ENCODE measurements at places on chromosomes 3 and 15.
A peak's percentile ranks its signal among the peaks of the same experiment; 100 is the strongest.

DNA sequence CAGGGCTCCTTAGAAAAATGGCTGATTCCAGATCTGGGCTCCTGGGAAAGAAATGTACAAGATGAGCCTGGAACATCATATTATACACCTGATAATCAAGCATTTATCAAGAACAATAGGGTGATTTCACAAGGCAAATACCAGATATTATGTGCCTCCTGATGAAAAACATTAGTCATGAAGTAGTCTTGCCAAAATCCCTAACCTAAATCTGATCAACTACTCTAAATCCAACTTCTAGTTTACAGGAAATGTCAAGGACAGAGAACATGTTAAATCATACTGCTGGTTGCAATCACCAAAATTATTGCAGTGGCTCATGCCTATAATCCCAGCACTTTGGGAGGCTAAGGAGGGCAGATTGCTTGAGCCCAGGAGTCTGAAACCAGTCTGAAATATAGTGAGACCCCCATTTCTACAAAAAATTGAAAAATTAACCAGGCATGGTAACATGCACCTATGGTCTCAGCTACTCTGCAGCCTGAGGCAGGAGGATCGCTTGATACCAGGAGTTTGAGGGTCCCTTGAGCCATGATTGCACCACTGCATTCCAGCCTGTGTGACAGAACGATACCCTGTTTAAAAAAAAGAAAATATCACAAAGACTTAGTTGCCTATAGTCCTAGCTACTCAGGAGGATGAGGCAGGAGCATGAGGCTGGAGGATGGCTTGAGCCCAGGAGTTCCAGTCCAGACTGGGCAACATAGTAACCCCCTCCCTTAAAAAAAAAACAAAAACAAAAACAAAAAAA is 34.9 kb upstream of the ATP13A3 start:
- no peak for DNase-seq

- no peak for DNase-seq
Measured at GRCh38 chr3:11045536-11045935, 53.0 kb downstream of the SLC6A1 start.

DNA sequence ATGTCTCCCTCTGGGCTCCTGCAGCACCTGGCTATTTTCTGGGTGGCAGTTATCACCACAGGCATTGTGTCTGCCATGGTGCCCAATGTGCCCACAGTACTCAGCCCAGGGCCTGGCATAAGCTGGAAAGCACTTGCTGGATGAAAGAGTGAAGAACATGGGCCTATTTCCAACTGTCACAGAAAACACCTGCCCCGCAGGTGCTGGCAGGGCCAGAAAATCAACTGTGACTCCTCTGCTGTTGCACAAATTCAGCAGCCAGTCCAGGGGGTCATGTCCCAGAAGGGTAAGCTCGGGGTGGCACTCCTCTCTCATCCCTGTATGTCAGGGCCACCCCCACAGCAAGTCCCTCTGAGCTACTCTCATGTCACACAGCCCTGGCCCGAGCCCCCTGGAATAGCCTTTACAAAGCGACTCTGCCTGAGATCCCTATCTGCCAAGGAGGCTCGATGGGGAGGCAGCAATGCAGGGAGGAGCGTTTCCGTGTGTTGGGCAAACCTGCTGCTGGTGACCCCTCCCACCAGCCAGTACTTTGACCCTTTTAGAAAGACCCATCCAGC is 16.9 kb downstream of the ITIH3 start:
- no peak for DNase-seq

DNA sequence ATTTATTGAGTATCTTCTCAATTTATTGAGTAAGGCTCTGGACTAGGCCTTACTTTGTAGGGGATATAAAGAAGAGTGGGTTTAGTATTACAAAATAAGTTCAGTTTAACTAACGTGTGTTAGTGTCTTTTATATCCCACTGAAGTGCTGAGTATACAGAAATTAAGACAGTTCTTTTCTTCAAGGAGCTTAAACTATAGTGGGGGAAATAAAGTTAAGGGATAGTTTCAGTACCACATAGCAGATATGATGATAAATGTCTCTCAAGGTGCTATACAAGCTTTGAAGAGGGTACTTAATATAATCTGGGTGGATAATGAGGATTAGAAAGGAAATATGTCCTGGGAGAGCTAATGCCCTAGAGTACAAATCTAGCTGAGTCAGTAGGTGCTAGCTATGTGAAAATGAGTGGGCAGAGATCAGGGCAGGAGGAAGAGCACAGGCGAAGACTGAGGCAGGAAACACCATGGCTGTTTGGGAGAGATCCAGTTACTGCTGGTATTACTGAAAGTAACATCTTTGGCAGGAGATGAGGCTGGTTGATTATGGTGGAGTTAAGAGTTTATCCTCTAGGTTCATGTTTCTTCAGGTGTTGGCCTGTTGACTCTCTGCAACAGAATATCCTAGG is 46.0 kb downstream of the TEX9 start:
- no peak for DNase-seq

GRCh38 chr3:10198761-10199649 is 34.3 kb downstream of the IRAK2 start:
- peak; percentile 60 for DNase-seq

- DNase-seq: no peak
Measured at GRCh38 chr15:84840741-84841429, 23.7 kb downstream of the ALPK3 start.

DNA sequence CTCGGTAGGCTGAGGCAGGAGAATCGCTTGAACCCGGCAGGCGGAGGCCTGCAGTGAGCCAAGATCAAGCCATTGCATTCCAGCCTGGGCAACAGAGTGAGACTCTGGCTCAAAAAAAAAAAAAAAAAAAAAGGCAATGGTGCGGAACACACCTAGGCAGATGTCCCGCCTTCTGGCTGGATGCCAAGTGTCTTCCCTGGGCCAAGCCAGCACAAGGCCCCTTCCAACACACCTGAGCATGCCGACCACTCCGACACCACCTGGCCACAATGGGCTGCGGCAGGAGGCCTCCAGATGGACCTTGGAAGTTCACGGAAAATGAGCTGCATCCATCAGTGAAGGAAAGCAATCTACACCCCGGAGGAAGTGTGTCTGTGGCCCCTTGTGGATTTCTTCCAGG is 19.0 kb downstream of the NUP210 start:
- DNase-seq: no peak

DNA sequence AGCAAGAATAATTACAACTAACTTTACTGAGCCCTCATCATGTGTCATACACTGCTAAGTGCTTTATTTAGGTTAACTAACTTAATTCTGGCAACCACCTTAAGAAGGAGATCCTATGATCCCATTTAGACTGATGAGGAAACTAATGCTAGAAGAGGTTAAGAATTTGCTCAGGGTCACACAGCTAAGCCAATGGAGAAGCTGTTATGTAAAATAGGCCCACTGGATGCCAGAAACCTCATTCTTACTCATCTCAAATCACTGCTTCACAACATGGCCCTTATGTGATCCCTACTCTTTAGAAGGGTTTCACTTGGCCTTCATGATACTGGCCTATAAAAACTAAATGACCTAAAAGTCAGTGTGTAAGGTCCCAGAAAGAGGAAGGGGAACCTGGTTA is 41.2 kb downstream of the IMPG2 start:
- no peak for DNase-seq

- DNase-seq: no peak
Measured at GRCh38 chr15:78429477-78429876, 8.5 kb upstream of the IREB2 start.

DNA sequence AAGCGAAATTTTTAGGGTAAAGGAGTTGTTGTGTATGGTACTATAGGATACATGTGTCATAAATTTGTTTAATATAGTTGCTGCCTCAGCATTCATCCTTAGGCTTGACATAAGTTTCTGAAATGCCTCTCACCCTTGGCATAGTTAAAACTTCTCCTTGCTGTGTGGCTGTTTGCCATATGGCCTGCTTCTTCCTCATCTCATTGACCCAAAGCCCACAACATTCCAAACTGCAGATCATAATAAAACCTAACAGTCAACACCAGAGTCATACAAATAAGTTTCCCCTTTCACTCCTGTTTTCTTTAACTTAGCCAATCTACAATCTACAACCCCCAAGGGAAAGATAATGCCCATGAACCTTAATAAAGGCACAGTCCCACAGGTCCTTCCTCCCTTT is 136.6 kb downstream of the TMCC1 start:
- DNase-seq: no peak

GRCh38 chr3:195859061-195859845 is 47.5 kb upstream of the MUC4 start:
- DNase-seq: peak; percentile 58

GRCh38 chr15:73996939-73997338 is 2.4 kb downstream of the PML start:
- no peak for DNase-seq

DNA sequence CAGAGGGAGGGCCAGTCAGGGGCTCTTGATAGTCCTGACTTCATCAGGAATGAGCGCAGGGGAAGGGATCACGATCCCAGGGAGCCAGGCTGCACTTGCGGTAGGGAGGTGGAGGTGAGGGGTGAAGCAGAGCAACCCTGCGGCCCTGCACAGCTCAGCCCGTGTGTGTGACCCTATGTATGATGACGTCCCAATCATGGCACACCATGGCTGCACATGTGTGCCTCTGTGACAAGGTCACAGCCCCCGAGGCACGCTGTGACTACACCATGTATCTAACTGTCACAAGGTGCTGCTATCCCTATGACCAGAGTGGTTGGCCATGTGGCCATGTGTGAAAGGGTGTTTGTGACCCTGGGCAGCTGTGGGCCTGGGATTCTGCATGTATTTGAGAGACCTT is 13.3 kb upstream of the ALAS1 start:
- no peak for DNase-seq

DNA sequence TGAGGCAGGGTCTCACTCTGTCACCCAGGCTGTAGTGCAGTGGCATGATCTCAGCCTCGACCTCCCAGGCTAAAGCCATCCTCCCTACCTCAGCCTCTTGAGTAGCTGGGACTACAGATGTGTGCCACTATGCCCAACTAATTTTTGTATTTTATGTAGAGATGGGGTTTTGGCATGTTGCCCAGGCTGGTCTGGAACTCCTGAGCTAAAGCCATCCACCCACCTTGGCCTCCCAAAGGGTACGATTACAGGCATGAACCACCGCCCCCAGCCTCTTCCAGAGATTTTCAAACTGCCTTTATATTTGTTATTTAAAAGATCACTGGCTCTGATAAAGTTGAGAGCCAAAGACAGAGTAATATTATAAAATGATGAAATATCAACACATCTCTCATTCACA is 37.3 kb downstream of the BSN start:
- DNase-seq: no peak

GRCh38 chr3:121488628-121489027 is 57.2 kb downstream of the POLQ start:
- DNase-seq: no peak

DNA sequence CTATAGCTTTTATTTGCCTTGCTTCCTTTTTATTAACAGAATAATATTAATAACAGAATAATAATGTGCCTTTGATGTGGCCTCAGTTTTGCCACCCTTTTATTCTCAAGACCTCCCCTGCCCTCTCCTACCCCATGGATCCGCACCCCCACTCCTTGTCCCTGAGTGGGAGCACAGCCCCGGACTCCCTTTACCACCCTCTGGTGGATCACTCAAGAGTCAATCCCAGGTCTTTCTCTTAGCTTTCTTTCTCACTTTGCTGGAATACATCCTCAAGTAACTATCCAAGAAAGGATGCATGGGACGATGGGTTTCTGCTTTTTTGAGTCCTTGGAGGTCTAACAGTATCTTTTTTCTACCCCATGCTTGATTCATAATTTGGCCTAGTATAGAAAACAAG is 63.4 kb downstream of the KLF13 start:
- DNase-seq: no peak

DNA sequence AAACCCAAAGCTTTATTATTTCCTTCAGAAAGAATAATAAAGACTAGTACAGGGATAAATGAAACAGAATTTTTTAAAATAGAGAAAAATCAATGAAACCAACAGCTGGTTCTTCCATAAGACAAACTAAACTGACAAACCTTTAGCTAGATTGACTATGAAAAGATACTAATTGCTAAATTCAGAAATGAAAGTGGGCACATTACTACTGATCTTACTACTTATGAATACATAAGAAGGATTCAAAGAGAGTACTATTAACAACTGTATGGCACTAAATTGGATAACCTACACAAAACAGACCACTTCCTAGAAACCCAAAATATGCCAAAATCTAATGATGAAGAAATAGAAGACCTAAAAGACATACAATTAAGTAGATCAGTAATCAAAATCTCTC is 278.2 kb downstream of the ISL2 start:
- DNase-seq: no peak

DNA sequence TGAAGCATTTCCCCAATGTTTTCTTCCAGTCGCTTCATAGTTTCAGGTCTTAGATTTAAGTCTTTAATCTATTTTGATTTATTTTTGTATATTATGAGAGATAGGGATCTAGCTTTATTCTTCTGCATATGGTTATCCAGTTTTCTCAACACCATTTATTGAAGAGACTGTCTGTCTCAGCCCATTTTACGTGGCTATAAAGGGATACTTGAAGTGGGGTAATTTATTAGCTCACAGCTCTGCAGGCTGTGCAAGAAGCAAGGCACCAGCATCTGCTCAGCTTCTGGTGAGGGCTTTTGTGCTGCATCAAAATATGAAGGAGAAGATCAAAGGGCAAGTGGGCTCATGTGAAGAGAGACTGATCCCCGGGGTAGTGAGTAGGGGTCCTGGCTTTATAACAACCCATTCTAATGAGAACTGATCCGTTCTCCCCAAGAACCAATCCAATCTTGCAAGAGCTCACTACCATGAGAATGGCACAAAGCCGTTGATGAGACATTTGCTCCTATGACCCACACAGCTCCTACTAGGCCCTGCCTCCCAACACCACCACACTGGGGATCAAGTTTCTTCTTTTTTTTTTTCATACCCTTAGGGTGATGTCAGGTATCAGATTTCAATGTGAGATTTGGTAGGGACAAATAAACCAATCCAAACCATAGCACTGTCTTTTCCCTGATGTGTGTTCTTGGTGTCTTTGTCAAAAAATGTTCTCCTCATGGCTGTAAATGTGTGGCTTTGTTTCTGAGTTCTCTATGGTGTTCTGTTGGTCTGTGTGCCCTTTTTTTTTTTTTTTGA is 63.2 kb downstream of the IQGAP1 start:
- DNase-seq: no peak

DNA sequence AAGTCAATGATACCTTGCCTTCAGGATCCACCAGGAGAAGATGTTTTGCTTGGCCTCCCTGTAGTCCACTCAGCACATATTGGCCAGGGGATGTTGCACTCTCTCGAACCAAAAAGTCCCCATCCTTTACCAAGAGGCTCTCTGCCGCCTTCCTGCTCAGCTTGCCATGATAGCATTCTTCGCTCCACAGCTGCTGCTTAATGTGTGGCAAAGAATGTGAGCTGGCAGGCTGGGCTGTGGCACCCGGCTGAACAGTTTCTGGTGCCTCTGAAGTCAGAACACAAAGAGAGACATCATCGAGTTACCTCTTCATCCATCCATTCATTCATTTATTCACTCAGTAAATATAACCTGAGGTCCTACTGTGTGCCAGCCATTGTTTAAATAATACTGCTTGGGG is 23.9 kb upstream of the CEP152 start:
- no peak for DNase-seq

- no peak for DNase-seq
Measured at GRCh38 chr3:23785097-23785645, 20.6 kb upstream of the UBE2E1 start.

GRCh38 chr3:24548278-24548677 is 53.6 kb upstream of the THRB start:
- no peak for DNase-seq
